ENCODE measurements at places on chromosomes 1 and 21.

DNA sequence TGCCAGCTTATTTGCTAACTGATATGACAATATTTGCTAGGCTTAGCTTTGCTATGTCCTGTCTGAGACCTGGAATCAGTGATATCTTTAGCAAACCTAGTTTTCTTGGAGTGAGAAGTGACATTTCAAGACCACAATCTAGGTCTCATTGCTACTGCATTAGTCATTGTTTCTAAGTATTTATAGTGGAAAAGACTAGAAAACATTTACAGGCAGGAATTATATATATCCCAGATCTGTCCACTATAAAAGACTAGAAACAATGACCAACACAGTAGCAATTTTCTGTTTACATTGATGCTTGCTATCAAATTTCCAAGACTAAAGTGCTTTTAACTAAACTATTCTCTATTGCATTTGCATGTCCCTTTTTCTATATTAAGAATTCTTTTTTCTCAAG is 5.0 kb upstream of the RGS18 start:
- DNase-seq = no peak

DNA sequence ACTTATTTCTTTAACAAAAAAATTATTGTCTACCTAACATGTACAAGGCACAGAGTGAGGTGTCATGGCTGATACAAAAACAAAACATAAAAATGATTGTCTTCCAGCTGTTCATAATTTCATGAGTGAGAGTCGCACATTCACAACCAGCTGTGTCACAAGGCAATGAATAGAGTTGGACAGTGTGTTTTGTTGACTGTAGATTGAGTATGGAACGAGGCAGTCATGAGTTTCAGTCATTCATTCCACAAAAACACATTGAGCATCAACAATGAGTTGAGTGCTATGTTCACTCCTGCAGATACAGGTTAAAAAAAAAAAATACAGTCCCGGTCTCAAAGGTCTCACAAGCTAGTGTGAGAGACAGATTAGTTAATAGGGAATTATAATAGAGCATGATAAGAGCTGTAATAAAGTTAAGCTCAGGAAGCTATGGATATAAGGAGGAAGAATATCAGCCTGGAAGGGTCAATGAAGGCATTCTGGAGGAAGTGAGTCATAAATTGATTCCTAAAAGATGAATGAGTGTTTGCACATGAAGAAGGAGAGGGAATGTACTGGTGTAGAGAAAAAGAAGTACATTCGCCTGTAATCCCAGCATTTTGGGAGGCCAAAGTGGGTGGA is 47.8 kb upstream of the ARHGAP29 start:
- DNase-seq = no peak

DNA sequence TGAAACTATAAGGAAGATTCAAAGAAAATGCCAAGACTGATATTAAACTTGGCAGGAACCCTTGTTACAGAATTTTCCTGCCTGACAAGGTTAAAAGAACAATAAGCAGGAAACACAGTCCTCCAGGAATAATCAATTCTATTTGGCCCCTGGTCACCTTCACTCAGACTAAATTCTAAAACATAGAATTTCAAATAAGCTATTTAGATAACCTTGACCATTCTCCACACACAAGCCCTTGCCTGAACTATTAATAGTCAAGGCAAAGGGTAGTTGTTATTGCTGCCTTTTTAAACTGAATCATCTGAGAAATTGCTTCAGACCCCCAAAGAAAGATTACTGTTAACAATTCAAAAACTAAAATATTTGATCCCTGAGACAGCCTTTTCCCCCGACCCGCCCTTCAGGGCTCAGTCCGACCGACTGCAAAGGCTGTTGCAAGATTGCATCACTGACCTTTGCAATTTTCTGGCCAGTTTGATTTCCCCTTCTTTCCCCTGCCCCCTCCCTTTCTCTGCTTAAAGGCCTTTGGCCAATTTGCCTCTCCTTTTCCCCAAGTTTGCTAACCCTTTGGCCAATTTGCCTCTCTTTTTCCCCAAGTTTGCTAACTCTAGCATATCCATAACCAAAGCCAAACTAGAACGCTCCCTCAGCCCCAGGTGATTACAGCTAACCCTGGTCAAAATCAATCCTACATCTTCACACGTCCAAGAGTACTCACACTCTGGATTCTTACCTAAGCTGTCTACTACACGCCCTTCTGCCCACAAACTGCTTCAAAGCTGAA is 1.4 kb upstream of the G0S2 start:
- no peak for DNase-seq

DNA sequence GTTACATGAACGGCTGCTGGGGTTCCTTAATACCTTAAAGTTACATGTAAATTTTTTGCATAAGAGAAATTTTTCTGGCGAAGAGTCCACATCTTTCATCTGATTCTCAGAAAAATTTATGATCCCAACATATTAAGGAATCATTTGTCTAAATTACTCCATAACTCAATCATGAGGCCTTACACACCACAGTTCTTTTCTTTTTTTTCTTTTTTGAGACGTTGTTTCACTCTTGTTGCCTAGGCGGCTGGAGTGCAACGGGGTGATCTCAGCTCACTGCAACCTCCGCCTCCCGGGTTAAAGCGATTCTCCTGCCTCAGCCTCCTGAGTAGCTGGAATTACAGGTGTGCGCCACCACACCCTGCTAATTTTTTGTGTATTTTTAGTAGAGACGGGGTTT is 2.1 kb upstream of the S100A11 start:
- DNase-seq = no peak

- no peak for DNase-seq
Measured at GRCh38 chr21:42666023-42666747, 12.8 kb downstream of the PDE9A start.

DNA sequence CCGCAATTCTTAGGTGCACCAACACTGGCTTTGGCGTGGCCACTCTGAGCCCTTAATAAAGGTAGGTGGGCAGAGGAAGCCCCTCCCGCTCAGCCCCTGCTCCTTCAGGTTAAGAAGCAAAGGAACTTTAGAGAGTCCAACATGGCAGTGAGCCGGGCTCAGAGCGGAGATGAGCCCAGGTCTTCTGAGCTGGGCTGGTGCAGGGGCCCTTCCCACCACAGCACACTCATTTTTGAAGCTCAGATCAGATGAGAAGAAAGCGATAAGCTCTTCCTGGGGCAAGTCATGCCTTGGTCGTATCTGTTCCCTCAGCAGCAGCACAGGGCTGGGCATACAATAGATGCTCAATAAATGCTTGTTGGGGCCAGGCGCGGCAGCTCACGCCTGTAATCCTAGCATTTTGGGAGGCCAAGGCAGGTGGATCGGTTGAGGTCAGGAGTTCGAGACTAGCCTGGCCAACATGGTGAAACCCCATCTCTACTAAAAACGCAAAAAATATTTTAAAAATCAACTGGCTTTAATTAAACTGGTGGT is 51.1 kb upstream of the TARDBP start:
- no peak for DNase-seq

Measured in activated T-helper 9 cell treated with anti-CD3 and anti-CD28 coated beads, Interleukin-2, amount 50 U/mL, for 16 hours (primary cell).